ENCODE measurements at places on chromosomes 5 and 9. TPM values are rescaled to one million over a fixed set of nuclear protein-coding genes. Genes with fewer than 3 reads are reported as not detected.

DNA sequence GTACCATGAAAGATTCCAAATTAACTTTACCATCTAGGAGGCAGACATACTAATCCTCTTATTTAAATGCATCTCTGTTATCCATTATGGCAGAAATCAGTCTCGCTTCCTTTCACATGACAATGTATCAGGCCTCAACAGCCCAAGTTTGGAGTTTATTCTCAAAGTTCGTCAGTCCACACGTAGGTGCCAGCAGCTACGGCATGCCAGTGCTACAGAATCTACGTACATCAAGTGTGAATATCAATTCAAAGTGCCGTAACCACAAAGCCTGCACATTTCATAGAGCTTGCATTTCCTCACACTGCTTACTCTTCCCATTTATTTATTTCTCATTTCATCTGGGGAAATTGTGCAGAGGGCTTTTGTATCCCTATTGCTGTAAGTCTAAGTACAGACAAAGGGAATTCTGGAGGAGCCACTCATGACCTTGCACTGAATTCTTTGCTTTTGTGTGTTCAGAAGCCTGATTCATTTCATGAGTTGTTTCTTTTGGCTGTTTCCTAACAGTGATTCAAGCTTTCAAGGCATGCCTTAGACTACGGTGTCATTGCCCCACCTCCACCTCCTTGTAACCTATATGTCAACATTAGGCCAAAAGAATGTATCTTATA, 10.0 kb downstream of the ENC1 start:
- H3K27me3 ChIP-seq, result no peaks in the 10 kb centered on the region
- H3K36me3 ChIP-seq, result peaks cover 12% of the 10 kb centered on the region
- no peak for DNase-seq

DNA sequence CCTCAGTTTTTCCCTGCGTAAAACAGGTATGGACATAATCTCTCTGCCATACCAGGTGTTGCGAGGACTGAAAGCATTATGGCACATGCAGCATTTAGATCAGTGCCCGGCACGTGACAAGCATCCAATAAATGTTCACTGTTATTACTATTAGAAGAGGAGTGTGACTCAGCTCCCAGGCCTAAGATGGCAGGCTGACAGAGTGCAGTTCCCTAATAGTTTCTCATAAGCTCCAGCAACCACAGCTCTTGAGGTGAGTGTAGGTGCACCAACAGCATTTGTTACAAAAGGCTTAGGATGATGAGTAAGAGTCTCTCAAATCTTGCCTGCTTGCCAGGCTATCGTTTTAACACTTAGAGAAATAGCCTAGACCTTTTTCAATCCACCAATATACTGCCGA, 28.9 kb upstream of the GLIS3 start:
- H3K4me1 ChIP-seq, result peaks cover 5% of the 10 kb centered on the region
- no peaks in the 10 kb centered on the region for H3K27me3 ChIP-seq
- DNase-seq, result no peak

NEURL1B gene
- total RNA-seq, result 10.0 TPM

DNA sequence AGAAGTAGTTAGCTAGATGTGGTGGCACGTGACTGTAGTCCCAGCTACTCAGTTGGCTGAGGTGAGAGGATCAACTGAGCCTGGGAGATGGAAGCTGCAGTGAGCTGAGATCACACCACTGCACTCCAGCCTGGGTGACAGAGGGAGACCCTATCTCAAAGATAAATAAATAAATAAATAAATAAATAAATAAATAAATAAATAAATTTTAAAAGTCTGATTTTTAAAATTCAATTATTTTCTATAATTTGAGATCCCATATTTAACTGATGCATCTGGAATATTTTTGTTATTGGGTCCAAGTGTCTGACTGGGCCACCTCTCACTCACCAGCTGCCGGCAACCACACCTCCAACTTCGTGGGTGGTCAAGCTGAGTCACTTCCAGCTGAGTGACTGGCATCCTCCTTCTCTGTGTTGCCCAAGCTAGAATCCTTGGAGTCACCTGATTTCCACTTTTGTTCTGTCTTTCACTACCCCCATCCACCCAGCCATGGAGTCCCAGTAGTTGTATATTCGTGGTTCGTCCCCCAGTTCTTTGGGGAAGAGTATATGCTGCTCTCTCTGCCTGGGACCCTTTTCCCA, 70.9 kb downstream of the EGFLAM start:
- no peak overlapping the region for H3K4me3 ChIP-seq
- H3K27ac ChIP-seq, result no peak overlapping the region
- no peaks in the 10 kb centered on the region for H3K27me3 ChIP-seq
- H3K4me1 ChIP-seq, result no peaks in the 10 kb centered on the region
- no peaks in the 10 kb centered on the region for H3K36me3 ChIP-seq

PCDHB12 gene
- total RNA-seq, result 0.33 TPM

DRD1 gene
- not detected for total RNA-seq

DNA sequence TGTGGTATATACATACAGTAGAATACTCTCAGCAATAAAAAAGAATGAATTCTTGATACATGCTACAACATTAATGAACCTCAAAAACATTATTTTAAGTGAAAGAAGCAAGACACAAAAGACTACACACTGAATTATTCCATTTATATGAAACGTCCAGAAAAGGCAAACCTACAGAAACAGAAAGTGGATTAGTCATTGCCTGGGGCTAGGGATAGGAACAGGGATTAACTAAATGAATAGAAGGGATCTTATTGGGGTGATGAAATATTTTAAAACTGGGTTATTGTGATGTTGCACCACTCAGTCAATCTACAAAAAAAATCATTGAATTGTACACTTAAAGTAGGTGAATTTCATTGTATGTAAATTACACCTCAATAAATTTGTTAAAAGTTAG, 326.7 kb downstream of the PIK3R1 start:
- H3K27me3 ChIP-seq, result no peaks in the 10 kb centered on the region
- DNase-seq, result no peak
- no peak overlapping the region for H3K27ac ChIP-seq
- no peaks in the 10 kb centered on the region for H3K4me1 ChIP-seq
- H3K36me3 ChIP-seq, result no peaks in the 10 kb centered on the region

DNA sequence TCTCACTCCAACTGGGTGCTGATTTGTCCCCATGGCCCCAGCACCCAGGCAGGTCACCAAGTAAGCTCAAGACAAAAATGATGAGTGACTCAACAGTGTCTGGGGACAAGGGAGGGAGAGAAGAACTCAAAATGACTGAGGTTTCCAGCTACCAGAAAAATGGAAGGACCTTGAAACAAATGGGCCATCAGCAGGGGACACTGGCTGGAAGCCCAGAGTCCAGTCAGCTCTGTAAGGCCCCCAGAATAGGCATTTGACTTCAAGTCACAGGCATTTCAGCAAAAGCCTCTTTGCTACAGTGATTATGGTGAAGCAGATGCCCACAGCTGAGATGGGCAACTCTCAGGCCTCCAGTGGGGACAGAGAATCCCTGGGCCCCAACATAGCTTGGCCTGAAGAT, 139.0 kb upstream of the GABRP start:
- DNase-seq, result no peak
- H3K36me3 ChIP-seq, result no peaks in the 10 kb centered on the region
- no peak overlapping the region for H3K4me3 ChIP-seq
- no peaks in the 10 kb centered on the region for H3K4me1 ChIP-seq
- no peak overlapping the region for H3K27ac ChIP-seq

All from liver (tissue), 10 donors.